WTC11 (cell line): ENCODE measurements at places on chromosomes 5 and 9.

DNA sequence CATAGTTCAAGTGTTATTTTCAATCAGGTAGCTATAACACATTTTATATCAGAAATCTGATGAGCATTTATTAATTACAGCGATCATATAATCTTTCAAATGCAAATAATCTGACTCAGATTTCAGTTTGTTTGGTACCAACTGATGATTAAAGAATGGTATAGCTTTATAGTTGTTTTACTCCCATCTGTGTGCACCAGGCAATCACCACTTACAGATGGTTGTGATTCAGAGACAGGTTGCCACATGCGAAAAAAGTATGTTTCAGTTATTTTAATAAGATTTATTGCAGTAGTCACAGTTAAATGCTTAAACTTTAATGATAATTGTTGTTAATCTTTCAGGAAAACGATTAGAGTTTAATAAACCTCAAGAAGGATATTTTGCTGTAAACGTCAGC is 155.1 kb upstream of the ARRDC3 start:
- no peak for DNase-seq

GRCh38 chr9:107221321-107221720 is 61.8 kb upstream of the RAD23B start:
- no peak for DNase-seq

- DNase-seq, result no peak
Measured at GRCh38 chr9:113578882-113579282, 115.4 kb downstream of the RGS3 start.

- DNase-seq, result no peak
Measured at GRCh38 chr5:160105686-160106360, 13.4 kb downstream of the PWWP2A start.

DNA sequence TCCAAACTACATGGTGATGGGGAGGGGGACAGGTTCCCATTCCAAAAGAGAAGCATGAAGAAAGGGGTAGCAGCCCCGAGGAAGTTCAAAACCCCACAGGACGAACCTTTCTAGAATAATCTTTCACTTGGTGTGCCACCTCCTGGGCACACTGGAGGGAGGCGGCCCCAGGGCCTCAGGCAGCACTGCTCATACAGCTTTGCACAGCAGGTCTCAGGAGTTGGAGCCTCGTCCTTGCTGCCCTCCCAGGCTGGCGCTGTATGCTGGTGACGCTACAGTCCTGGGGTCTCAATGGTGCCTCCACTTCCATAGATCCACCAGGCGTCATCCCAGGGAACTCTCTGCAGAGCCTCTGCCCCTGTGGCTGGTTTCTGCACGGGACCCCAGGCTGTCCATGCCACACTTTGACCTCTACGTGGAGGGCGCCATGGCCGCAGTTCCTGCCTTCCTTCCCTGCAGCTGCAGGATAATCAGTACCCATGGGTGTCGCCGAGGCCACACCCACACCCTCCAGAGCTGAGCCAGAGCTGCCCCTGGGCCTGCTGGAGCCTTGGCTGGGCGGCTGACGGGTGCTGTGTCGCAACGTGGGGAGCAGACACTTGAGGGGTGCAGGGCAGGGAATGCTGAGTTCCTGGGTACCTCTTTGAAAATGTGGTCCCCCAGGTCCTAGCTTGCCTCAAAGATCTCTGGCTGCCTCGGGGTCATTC is 95.3 kb downstream of the COL5A1 start:
- DNase-seq, result no peak

- no peak for DNase-seq
Measured at GRCh38 chr5:172129256-172129910, 58.6 kb downstream of the STK10 start.

DNA sequence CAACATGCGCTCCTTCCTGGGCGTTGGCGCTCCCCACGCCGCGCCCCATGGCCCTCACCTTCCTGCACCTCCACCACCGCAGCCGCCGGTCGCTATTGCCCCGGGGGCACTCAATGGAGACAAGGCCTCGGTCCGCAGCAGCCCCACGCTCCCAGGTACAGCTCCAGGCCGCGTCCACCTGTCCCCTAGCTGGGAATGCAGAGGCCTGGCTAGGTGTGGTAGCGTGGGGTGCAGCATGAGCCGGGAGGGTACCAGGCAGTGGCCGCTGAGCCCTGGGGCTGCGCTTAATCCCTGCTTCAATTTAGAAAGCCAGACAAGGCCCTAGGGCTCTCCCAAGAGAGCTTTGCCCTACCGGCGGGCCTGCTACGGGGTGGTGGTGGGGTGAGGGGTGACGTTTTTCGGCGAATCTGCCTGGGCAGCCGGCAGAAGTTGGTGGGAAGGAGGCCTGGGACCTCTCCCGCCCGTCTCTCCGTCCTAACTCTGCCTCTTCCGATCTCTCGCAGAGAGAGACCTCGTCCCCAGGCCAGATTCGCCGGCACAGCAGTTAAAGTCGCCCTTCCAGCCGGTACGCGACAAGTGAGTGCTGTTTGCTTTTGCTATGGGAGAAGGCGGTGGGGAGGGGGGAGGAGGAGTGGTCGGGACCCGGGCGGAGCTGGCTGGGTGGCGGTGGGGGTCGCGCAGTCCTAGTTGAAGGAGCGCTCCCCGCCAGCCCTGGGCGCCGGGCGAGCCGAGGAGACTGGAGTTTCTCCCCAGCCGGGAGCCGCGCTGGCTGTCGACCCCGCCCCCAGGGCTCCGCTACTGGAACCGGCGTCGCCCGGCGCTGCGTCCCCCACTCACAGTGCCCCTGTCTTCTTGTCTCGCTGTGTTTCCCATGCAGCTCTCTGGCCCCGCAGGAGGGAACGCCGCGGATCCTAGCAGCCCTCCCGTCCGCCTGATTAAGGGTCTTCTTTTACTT is 4.8 kb downstream of the IRX1 start:
- DNase-seq, result peak; percentile 76

DNA sequence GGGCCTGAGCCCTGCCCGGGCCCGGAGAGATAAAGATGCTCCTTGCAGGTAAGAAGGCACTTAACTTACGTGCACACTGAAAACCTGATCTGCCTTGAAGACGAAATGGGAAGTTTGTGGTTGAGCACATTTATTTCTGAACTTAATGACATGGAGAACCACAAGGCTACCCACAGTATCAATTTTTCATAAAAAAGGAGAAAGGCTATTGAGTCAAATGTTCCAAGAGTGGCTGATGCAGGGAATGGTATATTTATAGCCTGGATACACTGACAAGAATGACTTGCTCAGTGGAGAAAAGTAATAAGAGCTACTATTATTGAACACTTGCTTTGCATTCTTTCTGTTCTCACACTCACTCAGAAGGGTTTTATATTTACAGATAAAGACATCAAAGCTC is 419.3 kb downstream of the ACTL7B start:
- DNase-seq, result no peak

- DNase-seq, result no peak
Measured at GRCh38 chr5:127428276-127428675, 89.2 kb upstream of the PRRC1 start.

- DNase-seq, result no peak
Measured at GRCh38 chr5:39360471-39361111, 3.7 kb downstream of the C9 start.

- no peak for DNase-seq
Measured at GRCh38 chr5:99368726-99369125, 439.9 kb upstream of the CHD1 start.

DNA sequence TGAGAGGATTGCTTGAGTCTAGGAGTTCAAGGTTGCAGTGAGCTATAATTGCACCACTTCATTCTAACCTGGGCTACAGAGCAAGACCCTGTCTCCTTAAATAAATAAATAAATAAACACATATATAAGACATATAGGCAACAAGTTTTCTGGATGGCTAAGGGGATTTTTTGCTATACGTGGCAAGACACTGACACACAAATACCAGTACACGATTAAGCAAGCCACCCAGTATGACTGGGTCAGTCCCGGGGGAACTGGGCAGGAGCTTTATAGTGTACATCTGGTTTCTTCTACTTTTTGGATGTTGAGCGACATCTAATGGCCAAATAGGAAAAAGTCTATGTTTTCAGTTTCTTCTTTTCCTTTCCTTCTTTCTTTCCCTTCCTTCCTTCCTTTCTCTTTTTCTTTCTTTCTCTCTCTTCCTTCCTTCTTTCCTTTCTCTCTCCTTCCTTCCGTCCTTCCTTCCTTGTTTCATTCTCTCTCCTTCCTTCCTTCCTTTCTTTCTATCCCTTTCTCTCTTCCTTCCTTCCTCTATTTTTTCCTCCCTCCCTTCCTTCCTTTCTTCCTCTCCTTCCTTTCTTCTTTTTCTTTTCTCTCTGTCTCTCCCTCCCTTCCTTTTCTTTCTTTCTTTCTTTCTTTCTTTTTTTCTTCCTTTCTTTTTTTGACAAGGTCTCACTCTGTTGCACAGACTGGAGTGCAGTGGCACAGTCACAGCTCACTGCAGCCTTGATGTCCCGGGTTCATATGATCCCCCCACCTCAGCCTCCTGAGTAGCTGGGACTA is 47.0 kb upstream of the PLIN2 start:
- peak; percentile 30 for DNase-seq
